Activated CD4-positive, CD25-positive, alpha-beta regulatory T cell treated with anti-CD3 and anti-CD28 coated beads, Interleukin-2, amount 50 U/mL, for 72 hours (primary cell): ENCODE measurements at places on chromosomes 13 and 19.

GRCh38 chr13:44421853-44422525 lies 48.4 kb downstream of the SERP2 start:
- DNase-seq: no peak

DNA sequence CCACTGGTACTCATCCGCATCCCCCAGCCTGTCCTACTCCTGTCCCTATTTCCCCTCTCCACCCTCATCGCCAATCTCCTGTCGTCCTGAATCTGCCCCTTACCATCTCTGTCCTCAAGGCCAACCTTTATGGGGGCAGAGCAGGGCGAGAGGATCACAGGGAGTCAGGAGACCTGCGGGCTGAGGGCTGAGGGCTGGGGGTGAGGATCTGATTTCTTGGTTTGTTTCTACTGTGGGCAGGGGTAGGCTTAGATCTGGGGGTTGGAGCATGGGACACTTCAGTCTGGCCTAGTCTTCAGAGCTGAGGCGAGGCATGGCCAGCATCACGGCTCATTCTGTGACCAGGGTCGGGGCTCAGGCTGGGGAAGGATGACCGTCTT lies 16.5 kb upstream of the ERCC1 start:
- DNase-seq: no peak

DNA sequence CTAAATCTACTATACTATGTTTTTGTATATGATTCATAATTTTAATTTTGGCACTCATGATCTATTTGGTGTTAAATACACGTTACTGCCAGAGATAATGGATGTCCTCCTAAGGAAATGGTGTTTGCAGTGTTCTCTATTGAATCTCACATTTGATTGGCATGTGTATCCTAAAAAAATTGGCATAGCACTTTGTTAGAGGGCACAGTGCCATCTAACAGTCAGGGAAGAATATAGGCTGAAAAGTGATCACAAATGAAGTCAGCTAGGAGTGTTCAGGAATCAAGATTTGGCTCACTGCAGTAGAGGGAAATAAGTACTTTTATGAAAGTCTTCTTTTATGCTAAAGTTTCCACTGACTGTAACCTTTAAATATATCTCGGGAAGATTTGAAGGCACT lies 624.6 kb downstream of the GPC6 start:
- no peak for DNase-seq

- no peak for DNase-seq
Measured at GRCh38 chr13:74280093-74280794, 146.0 kb upstream of the KLF12 start.

DNA sequence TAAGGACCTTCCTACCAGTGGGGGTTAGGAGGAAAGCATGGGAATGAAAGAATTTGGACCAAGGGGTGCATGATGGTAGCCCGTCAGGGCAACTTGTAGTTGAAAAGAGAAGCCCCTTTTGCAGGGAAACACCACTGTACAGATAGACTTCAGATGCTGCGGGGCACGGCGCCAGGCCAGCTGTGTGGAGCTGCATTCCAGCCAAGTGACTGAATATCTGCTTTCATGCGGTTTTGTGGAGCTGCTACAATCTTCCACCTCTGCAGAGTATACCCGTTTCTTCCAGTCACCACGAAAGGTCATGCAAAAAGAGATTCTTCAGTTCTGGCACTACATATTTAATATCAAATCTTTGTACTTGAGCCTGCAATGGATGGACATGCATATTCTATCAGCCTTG lies 104.7 kb downstream of the RGCC start:
- no peak for DNase-seq

- no peak for DNase-seq
Measured at GRCh38 chr19:3514930-3515329, 8.8 kb downstream of the FZR1 start.

DNA sequence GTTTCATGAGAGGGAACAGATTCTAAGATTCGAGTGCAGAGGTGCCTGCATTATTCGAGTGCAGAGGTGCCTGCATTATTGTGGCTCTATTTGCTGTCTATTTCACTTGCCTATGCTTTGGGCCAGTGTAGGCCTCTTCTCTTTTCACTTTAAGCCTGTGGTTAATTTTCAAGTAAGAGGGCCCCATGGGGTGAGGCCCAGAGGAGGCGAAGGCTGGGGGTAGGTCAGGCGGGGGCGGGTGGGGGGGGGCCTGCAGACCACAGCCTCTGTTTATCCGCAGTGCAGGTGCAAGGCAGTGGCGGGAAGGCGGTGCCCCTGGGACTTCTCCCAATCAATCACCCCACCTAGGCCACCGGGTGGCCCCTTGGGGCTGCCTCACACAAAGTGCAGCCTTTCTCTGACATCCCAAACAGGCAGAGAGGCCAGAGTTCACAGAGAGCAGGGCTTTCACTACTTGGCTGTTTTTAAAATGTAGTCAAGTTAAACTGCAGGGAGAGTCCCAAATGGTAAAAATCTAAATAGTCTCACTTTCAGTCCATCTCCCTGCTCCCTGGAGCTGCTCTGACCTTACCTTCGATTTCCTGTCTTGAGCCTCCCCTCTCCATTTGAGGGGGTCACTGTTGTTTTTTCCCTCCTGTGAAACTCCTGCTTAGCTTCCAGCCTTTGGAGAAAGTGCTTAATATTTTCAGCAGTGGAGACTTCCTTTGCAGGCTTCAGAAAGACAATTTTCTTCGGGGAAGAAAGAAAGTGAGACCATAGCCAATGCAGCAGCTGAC lies 249.0 kb downstream of the DLEU7 start:
- no peak for DNase-seq

- DNase-seq: no peak
Measured at GRCh38 chr13:23534090-23534489, 36.1 kb upstream of the TNFRSF19 start.

DNA sequence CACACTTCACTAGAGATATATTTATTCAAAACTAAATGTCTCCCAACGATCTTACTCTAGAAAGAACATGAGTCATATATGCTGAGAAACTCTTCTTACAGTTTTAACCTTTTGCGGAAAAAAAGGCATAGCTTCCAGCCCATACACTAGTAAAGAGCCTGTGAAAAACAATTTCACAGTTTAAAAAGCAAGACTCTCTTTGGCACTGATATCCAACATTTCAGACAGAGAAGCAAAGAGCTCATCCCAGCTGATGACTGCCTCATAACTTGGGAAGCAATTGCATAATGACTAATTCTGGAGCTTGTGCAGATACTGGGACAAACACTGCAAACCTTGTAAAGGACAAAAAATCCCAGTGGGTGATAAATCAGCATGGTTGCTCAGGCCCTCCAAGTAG lies 88.0 kb downstream of the ENOX1 start:
- DNase-seq: no peak

- no peak for DNase-seq
Measured at GRCh38 chr19:56253737-56254136, 18.8 kb upstream of the EDDM13 start.

- DNase-seq: no peak
Measured at GRCh38 chr13:40221460-40222201, 444.8 kb downstream of the FOXO1 start.

- DNase-seq: peak; percentile 51
Measured at GRCh38 chr19:44512326-44513298, 12.3 kb upstream of the ZNF180 start.

DNA sequence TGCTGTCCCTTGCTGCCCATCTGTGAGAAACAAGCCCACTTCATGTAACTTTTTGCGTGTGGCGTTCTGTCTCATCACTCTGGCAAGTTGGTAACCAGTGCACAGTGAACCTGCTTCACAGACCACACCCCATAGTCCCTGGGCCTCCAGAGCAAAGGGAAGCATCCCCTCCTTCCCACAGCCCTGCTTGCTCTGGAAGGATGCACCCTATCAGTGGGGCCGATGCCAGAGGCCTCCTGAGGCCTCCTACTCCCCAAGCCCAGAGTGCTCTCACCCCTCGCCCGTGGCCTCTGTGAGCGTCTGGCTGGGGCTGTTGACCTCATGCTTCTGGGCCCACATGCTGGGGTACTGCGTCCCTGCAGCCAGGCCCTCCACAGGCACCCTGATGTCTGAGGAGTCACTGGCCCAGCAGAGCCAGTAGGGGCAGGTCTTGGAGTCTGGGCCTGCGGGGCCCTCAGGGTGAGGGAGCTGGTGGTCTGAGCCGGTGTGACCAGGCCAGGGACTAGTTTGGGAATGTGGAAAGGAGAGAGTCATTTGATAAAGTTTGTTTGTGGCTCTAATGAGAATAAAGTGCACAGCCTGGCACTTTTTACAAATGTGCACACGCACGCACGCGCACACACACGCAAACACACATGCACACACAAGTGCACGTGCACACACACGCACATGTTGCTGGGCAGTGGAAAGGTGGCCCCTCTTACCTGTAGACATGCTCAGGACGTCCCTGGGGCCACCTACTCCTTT lies 5.1 kb downstream of the TMEM86B start:
- DNase-seq: no peak

GRCh38 chr13:21060338-21061028 lies 903 bp downstream of the LATS2 start:
- DNase-seq: peak; percentile 32

- no peak for DNase-seq
Measured at GRCh38 chr13:66402066-66402465, 828.1 kb downstream of the PCDH9 start.

GRCh38 chr13:36157480-36157879 lies 26.3 kb upstream of the DCLK1 start:
- no peak for DNase-seq

- DNase-seq: no peak
Measured at GRCh38 chr19:5823579-5824281, 15.8 kb downstream of the FUT6 start.
